ENCODE measurements at places on chromosomes 1 and 21.
A peak's percentile ranks its signal among the peaks of the same experiment; 100 is the strongest.

GRCh38 chr21:33419538-33420123, 16.4 kb downstream of the IFNGR2 start:
- DNase-seq = no peak

DNA sequence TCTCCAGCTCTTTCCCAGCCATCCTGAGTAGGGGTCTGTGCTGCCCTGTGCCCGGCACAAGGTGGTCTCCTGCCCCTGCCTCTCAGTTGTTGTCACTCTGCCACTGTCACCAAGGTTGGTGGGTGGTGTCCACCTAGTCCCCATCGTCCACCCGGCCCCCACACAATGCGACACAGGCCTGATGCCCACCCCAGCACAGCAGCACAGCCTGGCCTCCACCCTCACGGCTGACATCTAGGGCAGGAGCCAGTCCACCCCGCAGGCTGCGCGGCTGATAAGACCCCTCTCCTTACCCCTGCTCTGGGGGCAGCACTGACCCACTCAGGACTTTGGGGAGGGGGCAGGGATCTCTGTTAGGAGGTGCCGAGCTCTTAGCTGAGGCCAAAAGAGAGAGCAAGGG, 198.3 kb downstream of the LIPI start:
- DNase-seq = no peak

DNA sequence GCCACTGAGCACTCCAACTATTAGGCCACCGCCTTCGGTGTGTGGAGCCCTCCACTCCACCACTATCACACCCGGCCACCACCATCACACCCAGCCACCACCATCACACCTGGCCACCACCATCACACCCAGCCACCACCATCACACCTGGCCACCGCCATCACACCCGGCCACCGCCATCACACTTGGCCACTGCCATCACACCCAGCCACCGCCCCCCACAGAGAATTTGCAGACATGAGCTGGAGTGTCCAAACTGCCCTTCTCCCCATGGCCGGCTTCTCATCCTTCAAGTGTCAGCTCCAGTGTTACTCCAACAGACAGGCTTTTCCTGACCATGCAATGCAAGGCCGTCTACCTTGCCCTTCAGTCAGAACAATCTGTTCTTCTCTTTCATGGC, 50.4 kb upstream of the A3GALT2 start:
- no peak for DNase-seq

DNA sequence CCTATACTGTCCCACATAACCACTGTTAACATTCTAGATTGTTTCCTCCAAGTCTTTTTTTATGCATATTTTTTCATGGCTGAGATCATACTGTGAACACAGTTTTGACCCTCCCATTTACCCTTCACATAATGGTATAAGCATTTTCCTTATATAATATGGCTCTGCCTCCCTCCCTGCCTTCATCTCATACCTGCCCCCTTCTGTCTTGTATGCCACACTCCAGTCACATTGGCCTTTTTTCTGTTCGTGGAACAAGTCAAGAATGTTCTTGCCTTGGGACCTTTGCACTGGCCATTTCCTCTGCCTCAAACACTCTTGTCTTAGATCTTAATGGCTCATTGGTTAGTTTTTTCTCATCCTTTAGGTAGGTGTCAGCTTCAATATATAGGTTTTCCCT, 24.3 kb upstream of the ELAVL4 start:
- DNase-seq = no peak

DNA sequence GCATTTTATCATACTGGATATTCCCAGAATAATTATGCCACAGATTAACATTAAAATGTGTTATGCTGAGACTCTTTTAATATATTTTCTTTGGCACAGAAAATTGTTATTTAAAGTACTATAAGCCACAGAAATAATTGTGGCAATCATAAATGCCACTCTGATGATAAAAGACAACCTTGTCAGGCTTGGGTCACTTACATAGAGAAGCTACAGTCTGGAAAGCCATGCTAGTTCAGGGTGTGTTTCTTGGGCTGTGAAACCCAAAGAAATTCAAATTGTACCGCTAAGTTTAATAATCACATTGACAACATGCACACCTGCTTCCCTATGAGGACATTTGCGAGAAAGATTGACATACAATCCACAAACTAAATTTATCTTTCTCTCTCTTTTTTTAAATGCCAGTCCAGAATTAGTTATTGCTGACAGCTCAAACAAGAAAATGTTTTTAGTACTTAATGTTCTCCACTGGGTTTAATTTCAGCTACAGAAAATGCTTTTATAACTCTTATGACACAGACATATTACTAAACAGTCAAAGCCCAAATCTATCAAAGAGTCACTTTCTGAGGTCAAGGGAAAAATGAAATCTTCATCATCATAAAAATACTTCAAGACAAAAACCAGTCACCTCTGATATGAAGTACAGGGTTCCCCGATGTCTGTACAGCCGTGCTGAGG, 38.7 kb downstream of the TTC13 start:
- DNase-seq = no peak

DNA sequence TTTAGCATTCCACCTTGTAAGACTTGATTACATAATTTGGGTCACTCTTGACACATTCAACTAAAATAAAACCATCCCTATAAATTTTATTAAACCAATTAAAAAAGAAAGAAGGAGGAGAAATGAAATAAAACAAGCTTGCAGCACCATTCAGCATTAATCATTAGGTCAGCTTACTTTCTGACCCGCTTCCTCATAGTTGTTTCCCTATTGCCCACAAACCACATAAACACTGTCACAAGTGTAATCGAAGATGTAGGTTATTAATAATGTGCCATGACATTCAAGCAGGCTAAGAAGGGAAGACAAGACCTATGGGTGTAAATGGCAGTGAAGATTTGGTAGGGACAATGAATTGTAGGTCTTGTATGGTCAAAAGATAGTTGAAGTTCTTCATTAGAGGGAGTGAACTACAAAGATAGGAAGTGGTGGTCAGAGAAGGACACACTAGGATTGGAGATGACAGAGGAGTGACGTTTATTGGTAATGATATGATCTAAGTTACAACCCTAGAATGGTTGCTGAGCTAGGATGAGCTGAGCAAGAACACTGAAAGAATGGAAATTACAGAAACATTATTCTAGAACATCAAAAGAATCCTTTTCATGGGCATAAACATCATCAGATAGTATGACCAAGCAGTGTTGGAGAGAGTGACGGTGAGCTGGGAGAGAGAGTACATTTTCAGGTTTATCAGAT, 231.5 kb downstream of the KCNT2 start:
- DNase-seq = no peak

- DNase-seq = peak; percentile 95
Measured at GRCh38 chr1:109240158-109241152, 8.9 kb upstream of the CELSR2 start.

DNA sequence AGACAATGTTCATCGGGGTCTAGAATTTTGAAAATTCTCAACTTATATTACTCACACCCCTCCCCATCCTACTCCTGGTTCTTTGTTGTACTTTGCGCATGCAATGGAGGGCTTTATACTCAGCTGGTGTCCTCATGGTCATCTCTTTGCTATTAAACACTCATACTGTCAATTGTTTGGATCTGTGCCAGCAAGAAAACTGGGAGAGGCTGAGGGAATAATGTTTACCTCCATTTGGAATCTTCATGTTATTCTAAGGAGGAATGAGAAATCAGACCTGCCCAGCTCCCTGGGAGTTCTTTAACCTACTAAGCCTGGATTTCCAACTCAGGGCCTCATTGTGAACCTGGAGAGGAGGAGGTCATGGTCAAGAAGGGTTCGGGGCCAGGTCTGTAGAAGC, 143.9 kb upstream of the DNAH14 start:
- DNase-seq = no peak

DNA sequence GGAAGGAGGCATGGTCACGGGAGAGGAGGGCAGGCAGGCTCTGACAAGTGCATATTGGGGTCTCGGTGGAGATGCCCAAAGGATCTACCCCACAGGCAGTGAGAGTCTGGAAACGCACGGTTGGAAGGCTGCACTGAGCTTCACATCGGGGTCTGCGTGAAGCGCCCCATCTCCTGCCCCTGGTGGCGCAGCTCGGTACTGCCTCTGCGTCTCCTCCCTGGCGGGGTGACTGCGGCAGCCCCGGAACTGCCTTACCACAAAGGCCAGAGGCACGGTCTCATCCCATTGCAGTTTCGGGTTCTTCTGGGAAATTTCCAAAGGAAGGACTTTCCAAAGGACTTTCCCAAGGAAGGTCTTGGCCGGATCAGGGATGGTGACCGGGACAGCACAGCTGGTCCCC, 69.2 kb upstream of the AJAP1 start:
- peak; percentile 34 for DNase-seq

DNA sequence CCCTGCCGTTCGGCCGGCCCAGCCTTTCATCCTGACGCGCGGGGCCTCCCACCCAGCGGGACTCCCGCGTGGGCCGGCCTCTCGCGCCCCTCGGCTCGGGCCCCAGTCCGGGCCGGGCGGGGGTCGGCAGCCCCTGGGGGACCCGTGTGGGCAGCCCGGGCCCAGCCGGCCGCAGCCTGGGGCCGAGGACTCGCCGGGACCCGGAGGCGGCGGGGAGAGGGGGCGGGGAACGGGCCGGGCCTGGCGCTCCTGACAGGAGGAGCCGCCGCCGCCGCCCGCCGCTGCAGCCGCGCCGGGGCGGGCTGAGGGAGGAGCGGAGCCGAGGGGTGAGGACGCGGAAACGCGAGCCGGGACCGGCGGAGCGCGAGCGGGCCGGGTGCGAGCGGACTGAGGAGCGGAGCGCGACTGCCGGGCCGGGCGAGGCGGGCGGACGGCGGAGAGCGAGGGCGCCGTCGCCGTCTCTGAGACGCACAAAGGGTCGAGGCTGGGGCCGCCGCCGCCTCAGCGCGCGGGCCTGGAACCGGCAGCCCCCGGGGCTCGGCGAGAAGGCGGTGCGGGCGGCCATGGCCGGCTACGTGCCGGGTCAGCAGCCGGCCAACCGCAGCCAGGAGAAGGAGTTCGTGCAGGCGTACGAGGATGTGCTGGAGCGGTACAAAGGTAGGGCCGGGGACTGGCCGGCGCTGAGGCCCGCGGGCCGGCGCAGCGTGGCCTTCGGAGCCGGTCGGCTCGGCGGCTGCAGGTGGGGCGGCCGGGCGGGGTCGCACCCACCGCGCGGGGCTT, 79.1 kb downstream of the NDUFS5 start:
- peak; percentile 62 for DNase-seq

GRCh38 chr1:228341814-228342626, 64.6 kb downstream of the TRIM11 start:
- no peak for DNase-seq

DNA sequence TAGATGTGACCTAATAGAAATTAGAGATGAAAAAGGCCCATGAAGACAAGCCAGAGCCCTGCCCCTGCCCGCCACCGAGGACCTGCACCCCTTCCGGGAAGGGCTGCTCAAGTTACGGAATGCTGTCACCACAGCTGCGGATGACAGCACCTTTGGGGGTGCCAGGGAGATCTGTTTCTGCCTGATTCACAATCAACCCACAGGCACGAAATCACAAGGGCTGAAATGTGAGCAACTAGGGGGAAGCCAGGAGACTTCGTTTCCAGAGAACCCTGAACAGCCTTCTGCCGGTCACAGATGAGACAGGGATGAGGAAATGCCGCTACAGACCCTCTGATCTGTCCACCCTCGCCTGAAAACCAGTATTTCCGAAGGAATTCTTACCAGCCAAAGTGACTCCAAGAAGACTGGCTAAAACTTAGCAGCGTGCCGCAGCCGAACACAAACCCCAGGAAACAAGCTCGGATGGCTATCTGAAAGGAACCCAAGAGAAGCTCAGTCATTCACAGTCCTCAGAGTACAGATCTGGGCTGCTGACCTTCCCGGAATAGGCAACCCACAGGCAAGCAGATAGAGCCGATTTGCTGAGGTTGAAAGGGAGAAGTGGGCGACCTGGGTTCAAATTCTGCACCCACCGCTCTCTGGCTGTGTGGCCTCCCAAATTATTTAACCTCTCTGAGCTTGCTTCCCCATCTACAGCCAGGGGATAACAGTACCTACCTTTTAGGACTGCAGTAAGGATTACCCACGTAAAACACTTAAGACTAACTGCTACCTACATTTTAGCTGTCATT, 1.1 kb downstream of the ICMT start:
- DNase-seq = no peak

GRCh38 chr1:200524092-200524491, 96.5 kb downstream of the KIF14 start:
- DNase-seq = no peak

GRCh38 chr1:33151116-33151515, 30.7 kb downstream of the TRIM62 start:
- DNase-seq = no peak

- DNase-seq = no peak
Measured at GRCh38 chr21:37243961-37244360, 23.2 kb downstream of the VPS26C start.

DNA sequence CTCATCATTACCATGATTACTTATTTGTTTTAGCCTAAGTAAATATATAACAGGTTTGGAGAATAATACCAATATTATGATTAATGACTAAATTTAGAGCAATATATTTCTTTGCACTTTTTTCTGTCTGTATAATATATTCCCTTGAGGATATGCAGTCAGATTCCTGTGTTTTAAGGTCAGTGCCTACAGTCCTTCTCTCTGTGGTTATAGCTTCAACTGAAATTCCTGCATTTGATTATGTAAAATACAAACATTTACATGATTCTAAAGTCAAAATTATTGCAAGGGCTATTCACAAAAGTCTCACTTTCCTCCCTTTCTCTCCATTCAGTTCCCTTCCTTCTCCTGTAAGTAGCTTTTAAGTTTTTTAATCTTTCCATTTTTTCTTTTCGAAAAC, 142.9 kb upstream of the COL6A1 start:
- DNase-seq = no peak

- DNase-seq = no peak
Measured at GRCh38 chr1:151711044-151711800, 5.4 kb downstream of the CELF3 start.

- no peak for DNase-seq
Measured at GRCh38 chr1:236768601-236769000, 26.5 kb upstream of the MTR start.
